ENCODE measurements at places on chromosomes 4 and X.

DNA sequence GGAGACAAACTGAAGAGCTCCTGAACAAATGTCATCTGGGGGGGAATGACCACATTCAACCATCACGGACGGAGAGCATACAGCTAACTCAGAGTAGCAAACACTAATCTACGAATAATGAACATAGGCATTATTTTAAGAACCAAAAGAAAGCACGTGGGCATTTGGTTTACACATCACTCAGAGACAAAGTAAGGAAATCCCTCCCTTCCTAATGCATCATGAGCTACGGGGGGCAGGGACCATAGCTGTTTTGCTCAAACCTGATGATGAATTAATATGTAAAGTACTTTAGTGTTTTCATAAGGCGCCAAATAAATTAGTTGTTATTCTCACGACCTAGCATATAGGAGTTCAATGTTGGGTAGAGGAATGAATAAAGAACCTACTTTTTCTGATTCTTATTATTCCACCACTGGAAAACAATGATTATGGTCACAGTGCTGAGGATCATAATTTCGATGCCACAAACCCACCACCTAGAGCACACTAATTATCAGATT is 11.7 kb upstream of the TMEM156 start:
- peak; percentile 34 for DNase-seq

GRCh38 chr4:51923343-51923742 is 80.4 kb downstream of the DCUN1D4 start:
- no peak for DNase-seq

- DNase-seq: no peak
These were observed 227.8 kb downstream of the ADGRL3 start for GRCh38 chr4:61427818-61428495.

GRCh38 chrX:25202827-25203226 is 187.1 kb upstream of the ARX start:
- no peak for DNase-seq

DNA sequence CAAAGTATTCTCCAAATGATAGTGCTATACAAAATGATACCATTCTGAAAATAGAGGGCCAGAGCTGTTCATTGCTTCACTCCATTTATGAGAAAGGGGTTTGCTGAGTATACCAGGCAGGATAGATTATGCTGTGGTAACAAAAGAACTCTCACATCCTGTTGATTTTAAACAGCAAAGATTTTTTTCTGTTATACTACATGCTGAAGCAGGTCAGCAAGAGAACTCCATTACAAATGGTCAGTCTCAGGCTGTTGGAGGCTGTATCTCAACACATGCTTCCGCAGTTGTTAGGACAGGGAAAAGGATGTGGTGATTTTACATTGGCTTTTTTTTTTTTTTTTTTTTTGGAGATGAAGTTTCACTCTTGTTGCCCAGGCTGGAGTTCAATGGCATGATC is 13.7 kb upstream of the KLHL5 start:
- peak; percentile 33 for DNase-seq
